Suppressor macrophage treated with lipopolysaccharide for 1 hour (primary cell): ENCODE measurements at places on chromosomes 3 and 15.

- DNase-seq: no peak
Observed at GRCh38 chr15:71333136-71333700, 217.9 kb downstream of the THSD4 start.

DNA sequence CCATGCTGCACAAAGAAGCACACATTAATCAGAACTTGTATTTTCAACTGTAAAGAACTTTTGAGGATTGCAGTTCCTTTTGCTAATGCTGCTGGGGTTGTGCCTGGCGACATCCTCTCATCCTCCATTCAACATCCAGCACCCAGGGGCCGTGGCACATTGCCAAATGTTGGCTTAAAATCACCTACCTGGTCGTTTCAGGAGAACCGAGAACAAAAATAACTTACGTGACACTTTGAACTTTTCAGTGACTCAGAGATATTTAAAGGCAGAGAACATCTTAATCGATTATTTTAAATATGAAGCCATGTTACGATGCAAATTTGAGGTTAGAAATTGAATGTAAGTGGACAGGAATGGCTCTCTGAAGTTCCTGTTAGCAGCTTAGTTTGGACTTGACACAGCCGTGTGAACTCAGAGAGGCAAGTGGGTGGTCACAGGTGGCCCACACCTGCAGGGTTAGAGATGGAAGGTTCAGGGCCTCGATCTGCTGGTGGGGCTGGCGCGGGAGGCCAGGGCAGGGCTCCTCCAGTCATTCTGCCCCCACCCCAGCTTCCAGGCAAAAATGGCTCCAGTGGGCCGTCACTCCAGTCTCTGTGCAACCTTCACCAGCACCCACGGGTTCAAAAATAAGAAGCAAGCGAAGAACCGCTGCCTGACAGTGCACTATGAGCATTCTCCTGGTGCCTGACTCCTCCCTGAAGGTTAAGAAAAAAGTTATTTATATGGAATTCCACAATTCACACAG, 12.2 kb downstream of the LRRK1 start:
- no peak for DNase-seq

DNA sequence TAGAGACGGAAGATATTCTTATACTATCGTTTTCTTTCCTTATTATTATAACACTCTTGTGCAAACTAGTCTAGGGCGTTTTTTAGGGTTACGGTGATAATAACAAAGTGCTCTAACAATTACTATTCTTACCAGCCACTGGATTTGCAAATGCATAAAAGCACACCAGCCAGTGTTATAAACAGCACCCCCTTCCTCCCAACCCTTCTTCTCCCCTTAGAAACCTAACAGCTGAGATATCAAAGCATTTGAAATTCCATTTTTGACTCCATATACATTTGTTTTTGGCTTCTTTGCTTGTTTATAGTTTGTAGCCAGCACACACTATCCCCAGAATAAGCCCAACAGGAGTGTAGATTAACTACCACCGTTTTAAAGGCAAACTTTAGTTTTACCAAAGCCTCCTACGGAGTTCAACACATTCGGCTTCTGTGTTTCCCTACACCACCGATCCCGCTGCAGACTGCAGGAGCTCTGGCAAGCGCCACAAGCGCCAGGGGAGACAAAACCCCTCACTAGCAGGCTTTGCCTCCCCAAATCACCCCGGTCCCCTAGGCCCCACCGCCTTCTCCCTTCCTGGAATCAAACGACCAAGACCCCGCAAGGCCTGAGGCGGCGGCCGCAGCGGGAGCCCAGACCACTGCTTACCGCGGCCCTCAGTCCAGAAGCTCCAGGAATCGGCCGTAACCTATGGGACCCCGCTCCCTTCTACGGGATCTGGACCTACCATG, 461 bp downstream of the COPB2 start:
- peak; percentile 9 for DNase-seq

GRCh38 chr3:86563400-86563970, 427.5 kb downstream of the VGLL3 start:
- peak; percentile 55 for DNase-seq

GRCh38 chr15:92883876-92884435, 16.2 kb upstream of the CHD2 start:
- DNase-seq: peak; percentile 45

DNA sequence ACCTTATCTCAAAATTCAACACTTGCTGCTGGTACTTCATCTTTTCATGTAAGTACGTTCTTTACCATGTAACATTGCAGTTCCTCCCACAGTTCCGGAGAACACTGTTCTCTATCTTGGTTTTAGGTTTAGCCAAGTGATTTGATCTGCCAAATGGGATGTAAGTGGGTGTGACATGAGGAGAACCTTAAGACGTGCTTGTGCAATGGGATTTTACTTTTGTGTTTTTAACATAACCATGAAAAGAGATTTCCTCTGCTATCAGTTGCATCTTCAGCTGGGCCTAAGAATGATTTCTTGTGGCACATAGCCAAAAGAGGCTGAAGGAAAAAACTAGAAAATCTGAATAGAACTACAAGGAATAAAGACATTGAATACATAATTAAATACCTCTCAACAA, 894.5 kb upstream of the ALCAM start:
- DNase-seq: no peak

GRCh38 chr3:71709908-71710511, 15.2 kb downstream of the EIF4E3 start:
- no peak for DNase-seq

DNA sequence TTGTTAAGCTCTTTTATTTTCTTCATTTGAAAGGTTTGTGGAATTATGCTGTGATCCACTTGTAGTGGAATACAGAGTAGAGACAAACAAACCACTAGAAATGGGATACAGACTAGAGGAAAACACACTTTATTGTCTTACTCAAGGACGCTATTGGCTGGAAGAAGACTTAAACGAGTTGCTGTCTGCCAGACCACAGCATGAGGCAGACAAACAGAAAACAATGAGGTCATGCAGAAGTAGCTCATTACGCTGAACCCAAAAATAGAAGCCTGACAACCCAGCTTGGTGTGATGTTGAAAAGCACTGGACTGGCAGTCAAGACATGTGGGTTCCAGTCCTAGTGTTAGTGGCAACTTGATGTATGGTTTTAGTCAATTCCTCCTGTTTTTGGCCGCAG, 62.4 kb upstream of the P3H2 start:
- DNase-seq: peak; percentile 52
